ENCODE measurements at places on chromosomes 13 and 19.

DNA sequence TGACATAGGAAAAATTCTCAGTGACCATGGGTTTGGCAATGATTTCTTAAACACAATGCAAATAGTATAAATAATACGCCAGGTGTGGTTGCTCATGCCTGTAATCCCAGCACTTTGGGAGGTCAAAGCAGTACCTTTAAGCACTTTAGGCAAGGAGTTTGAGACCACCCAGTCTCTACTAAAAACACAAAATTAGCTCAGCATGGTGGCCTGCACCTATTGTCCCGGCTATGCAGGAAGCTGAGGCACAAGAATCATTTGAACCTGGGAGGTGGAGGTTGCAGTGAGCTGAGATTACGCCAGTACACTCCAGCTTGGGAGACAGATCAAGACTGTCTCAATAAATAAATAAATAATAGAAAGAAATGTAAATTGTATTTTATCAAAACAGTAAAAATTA, 356.5 kb upstream of the SLITRK6 start:
- DNase-seq: no peak

GRCh38 chr19:14139944-14140343, 3.6 kb upstream of the ASF1B start:
- DNase-seq: no peak

DNA sequence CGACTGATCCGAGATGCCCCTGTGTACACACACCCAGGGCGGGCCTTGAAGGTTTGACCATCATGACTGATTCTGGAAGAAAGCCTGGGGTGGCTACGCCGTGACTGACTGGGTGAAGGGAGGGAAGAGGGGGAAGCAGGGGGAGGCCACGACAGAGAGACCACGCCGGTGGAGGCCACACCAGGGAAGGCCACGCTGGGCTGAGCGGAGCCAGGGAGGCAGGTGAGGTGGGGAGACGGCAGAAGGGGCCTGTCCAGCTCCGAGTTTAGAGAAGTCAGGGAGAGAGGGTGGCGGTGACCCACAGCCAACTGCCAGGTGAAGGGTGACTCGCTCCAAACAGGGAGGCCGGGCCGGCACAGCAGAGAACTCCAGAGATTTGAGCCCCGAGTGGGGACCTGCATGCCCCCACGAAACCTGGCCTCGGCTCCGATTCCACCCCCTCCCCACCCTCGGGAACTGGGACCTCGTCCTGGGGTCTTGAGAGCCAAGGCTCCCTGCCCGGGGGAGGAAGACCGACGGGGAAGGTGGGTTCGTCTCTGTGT, 102.6 kb downstream of the PTPRS start:
- no peak for DNase-seq

GRCh38 chr19:633786-634639, 676 bp upstream of the POLRMT start:
- DNase-seq: no peak

- no peak for DNase-seq
Measured at GRCh38 chr19:32802840-32803239, 66.7 kb downstream of the SLC7A9 start.

GRCh38 chr19:48342841-48343540, 17.6 kb downstream of the EMP3 start:
- no peak for DNase-seq

DNA sequence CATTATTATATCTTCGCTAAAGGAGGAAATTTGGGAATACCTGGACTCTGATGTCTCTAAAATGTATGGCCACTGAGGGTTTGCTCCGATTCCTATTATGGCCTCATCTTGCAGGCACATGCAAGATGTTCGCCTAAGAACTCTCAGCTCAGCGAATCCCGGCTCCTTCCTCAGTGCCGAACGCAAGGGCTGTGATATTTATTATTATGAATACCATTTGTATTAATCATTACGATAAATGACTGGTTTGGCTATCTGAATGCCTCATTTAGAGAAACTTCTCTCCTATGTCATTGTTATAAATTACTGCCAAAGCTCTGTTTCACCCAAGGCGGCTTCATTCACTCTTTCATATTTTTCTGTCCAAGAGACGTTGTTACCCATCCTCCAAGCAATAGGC, 369.7 kb upstream of the TSHZ3 start:
- DNase-seq: no peak

DNA sequence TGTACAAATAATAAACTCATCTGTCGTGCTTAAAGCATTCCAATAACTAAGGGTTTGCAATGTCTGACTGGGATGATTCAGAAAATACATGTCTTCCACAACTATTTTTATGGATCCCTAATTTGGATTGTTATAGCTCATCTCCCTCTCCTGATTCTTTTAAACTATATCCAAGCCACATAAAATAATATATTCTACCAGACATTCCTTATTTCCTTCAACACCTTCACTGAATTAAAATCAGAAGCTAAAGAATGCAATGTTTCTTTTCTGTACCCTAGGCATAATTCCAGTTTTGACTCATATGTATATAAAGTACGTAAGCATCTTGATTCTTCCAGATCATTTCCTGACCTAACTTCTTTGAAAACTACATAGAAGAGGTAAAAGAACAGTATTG, 420.4 kb downstream of the EFNB2 start:
- DNase-seq: no peak

- no peak for DNase-seq
Measured at GRCh38 chr13:84192125-84192524, 309.9 kb upstream of the SLITRK1 start.

DNA sequence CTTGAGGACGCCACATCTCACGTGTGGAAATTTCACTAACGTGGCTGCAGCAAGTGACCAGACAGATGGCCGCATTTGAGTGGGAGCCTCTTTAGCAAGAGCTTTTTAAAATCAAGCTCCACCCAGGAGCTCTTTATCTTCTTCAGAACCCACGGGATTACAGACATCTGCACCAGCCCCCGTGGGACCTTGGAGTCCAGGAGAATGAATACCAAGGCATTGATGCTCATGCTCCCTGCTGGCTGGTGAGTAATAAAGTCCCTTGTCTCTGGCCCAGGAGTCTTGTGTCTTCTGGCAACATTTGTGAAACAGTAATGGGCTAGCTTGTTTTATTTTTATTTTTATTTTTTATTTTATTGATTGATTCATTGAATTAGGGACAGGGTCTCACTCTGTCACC, 64.4 kb downstream of the TRPM4 start:
- DNase-seq: no peak

- no peak for DNase-seq
Measured at GRCh38 chr13:68696907-68697306, 1410.7 kb upstream of the ATXN8OS start.

DNA sequence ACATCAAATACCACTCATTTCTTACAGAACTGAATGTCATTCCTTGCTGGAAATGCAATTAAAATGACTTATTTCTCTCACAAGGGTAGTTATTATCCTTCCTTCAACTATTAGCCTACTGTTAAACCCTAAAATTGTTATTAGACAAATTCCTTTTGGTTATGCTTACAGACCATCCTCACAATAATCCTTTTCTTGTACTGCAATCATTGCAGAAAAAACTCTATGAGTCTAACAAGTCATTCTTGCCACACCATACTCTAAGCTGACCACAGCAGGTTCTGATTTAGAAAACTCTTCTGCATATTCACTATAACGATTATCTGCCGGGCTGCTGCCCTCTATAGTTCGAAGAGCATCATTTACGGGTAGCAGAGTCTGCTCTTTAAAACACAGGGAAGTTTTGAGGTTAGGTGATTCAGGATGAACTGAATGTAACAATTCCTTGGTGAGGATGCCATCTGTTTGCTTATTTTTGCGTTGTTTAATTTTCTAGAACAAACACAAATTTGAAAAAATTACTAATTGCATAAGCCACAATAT, 38.2 kb downstream of the MTMR6 start:
- no peak for DNase-seq

DNA sequence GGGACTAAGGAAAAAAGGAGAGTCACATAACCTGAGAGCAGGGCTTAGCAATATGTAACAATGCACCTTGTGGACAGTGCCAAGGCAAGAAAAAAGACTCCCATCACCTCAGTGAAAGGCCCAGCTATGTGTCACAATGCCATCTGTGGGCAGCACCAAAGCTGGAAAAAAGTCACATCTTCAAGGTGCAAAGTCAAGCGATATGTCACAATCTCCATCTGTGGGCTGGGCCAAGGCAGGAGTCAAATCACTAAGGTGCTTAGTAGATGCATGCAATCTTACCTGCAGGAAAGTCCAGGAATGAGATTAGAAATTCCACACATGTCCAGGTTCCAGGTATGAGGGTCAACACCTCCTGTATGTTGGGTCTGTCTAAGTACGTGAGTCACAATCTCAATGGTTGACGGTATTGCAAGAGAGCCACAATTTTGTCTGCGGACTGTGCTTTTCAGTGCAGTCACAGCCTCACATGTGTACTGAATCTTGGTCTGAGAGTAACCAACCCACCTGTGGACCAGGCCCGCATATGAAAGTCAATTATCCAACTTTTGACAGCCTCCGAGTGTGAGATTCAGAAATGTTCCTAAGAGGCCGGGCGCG, 14.8 kb upstream of the ZNF43 start:
- DNase-seq: no peak

GRCh38 chr19:14152713-14153112, 16.3 kb upstream of the ASF1B start:
- DNase-seq: no peak

GRCh38 chr13:47211106-47211505, 314.3 kb upstream of the HTR2A start:
- DNase-seq: no peak

DNA sequence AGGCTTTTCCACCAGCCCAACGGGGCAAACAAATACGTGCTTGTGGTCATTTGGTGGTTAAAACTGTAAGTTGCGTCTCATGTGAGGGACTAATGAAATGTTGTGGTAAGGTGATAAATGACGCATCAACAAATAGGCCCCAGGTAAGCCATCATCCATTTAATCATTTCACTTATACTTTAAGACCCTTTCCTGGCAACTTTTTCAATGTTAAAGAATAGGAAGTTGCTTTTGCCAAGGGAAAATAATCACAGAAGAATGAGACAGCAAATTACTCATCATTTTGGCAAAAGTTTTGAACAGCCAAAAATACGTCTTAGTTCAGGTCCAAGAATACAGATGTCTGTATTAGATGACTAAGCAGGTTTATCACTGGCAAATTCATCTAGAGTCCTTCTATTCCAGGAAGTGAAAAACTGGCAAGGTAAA, 660.4 kb downstream of the SLITRK1 start:
- DNase-seq: no peak

- DNase-seq: peak; percentile 13
Measured at GRCh38 chr13:40480012-40480914, 186.2 kb downstream of the FOXO1 start.

- no peak for DNase-seq
Measured at GRCh38 chr13:62932256-62932883, 1516.7 kb upstream of the PCDH20 start.

DNA sequence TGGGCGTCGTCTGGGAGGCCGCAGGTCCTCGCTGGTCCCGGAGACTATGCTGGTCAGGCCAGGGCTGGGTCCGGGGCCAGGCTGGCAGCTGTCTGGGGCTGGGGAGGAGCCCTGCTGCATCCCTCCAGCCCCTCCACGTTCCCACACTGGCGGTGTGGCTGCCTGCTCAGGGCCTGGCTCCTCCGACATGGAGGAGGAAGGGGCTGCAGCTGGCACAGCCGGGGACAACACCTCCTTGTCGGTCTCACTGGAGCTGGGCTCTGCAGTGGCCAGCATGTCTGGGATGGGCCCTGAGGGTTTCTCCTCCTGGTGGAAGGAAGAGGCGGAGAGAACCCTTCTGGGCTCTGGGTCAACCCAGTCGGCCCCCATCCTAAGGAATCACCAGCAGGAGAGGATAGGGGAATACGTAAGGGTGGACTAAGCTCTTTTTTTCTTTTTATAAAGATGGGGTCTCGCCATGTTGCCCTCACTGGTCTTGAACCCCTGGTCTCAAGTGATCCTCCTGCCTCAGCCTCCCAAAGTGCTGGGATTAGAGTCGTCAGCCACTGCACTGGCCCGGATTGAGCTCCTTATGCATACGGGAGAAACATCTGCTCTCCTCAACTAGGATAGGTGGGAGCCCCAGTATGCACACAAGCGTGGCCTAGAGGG, 806 bp downstream of the ZNF414 start:
- no peak for DNase-seq

GRCh38 chr13:70723732-70724131, 615.5 kb upstream of the KLHL1 start:
- no peak for DNase-seq

DNA sequence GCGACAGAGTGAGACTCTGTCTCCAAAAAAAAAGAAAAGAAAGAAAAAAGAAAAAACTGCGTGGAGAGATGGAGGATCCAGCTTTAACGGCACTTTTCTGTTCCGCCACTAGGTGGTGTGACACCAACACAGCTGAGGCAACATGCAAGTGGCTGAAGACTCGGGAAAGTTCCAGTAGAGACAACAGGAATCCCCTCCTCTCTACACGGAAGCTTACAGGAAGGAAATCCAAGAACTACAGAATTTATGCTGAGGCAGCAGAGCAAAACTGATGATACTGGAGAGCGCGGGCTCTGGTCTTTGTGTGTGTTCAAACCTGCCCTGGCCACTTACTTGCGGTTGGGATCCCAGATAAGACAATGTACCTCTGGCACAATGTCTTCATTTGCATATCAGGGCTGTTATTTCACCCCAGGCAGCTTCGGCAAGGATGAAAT, 9.9 kb downstream of the RANBP3 start:
- DNase-seq: peak; percentile 74

DNA sequence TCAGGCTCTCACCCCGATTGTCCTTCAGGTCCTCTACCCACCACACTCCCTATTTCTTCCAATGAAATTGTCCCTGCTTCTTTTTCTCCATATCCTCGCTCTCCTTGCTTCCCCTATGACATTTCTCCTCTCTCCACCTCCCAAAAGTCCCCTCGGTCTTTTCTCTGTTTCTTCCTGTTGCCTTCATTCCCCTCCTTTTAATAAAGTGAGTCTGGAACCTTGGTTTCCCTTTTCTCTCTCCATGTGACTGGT, 676 bp upstream of the ZNF574 start:
- DNase-seq: no peak

GRCh38 chr13:102708211-102708610, 13.4 kb upstream of the METTL21C start:
- DNase-seq: no peak

DNA sequence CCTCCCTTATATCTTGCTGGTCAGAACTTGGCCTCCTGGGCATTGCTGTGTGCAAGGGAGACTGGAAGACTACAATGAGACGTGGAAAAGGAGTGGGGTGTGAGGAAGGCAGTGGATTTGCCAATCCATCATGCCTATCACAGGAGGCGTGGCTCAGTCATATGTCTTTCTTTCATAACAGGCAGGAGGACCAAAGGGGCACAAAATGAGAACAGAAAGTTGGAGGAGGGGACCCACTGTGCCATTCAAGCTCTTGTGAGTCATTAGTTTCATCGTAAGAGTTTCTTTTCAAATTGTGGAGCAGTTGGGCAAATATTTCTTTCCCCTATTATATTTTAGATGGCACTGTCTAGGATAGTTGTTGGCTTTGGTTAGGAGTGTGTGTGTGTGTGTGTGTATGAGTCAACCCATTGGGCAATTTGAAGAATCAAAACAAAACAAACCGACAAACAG, 471.5 kb downstream of the TSHZ3 start:
- no peak for DNase-seq

Data from CD4-positive, alpha-beta T cell treated with Interleukin-12 subunit alpha and Interleukin-12 subunit beta, for 1 hour (primary cell).